ENCODE measurements at places on chromosomes 16 and 17.

GRCh38 chr16:85621698-85622428 is 8.7 kb downstream of the GSE1 start:
- DNase-seq, result no peak

DNA sequence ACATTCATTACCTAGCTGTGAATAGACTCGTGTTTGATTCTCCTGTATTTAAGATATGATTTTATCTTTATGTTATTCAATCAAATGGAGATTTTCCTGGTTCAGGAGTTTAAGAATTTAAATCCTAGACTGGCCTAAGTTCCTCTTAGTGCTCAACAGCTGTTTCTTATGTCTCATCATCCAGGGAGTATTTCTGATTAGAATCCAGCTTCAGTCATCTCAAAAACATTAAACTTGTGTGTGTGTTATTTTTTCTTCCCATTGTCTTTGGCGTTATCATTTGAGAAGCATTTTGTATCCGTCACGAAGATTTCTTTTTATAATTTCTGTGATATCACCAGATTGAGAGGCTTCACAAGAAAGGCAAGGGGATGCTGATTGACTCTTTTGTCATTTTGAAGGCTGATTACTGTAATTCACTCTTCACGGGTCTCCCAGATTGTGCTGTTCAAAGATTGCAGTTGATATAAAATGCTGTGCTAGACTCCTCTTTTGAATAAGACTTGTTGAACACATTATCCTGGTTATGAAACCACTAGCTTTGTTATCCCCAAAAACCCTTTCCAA is 204.8 kb downstream of the CDH8 start:
- DNase-seq, result no peak

GRCh38 chr16:12141073-12141951 is 164.8 kb downstream of the SNX29 start:
- no peak for DNase-seq

- no peak for DNase-seq
Observed at GRCh38 chr17:80485846-80486245, 9.4 kb upstream of the NPTX1 start.

Measured in activated CD8-positive, alpha-beta memory T cell treated with anti-CD3 and anti-CD28 coated beads for 1 hour (primary cell).